Astrocyte (in vitro differentiated cells and primary cell): ENCODE measurements at places on chromosomes 5 and 9. TPM values are rescaled to one million over a fixed set of nuclear protein-coding genes. Genes with fewer than 3 reads are reported as not detected.

DNA sequence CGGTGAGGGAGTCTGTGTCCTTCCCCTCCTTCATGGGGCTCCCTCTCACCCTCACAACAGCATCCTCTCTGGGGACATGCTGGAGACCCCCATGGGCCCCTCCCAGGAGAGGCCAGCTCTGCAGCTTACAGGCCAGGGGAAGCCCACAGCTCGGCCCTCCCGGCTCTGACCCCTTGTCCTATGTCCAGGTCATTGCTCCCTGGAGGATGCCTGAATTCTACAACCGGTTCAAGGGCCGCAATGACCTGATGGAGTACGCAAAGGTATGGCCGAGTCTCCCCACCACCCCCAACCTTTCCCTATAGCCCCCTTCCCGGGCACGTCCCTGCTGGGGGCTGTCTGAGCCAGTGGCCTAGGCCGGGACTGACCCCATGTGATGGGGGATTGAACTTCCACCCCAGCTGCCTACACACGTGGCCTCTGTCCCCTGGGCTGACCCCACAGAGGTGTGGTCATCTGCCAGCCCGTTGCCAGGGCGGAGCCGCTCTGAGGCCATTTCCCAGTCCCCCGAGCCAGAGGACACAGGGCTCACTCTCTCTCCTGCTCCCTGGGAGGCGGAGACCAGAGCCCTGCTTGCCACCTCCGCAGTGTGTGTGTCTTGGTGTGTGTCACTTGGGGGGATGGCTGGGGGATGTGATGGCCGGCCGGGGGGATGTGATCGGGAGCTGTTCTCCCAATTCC lies 21.9 kb downstream of the ASS1 start:
- H3K27ac ChIP-seq: no peak overlapping the region
- no peaks in the 10 kb centered on the region for H3K36me3 ChIP-seq
- no peaks in the 10 kb centered on the region for H3K4me1 ChIP-seq
- no peak overlapping the region for H3K4me3 ChIP-seq

FUBP3 gene
- total RNA-seq: 57.6 and 64.6 TPM in 2 replicates

DNA sequence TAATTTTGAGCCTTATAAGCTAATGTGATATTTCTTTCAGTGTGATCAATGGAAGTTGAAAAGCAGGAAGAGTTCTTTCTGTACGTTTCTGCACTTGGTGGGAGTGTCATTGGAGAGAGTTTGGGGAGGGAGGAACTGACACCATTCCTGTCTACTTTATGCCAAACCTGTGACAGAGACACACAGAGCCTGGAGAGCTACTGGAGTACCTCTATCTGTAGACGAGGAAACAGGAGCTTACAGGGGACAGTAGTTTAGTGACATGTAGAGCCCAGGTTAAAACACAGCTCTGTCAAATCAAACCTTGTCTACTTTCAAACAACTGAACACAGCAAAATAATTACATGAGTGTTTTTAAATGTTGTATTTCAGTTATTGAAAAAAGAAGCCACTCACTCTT lies 103.6 kb downstream of the PDE4D start:
- peaks cover 40% of the 10 kb centered on the region for H3K4me1 ChIP-seq
- DNase-seq: no peak
- H3K4me3 ChIP-seq: no peak overlapping the region
- H3K27me3 ChIP-seq: no peaks in the 10 kb centered on the region

DNA sequence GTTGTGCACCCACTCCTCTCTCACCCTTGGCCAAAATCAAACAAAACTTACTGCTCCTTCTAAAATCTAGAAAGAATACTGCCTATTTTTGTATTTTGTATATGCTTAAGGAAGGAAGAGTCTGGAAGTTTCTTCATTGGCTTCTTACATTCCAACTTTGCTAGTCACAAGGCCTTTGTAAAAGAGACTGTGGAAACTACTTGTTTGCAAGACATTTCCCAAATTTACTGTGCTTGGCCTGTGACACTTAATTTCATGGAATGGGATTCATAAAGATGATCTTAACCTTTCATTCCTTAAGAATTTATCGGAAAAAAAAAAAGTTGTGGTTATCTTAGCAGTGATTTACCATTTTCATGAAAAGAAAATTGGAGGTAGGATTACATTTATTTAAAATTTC lies 208.9 kb downstream of the VPS13A start:
- H3K4me1 ChIP-seq: no peaks in the 10 kb centered on the region
- H3K4me3 ChIP-seq: no peak overlapping the region
- peaks cover 4% of the 10 kb centered on the region for H3K36me3 ChIP-seq
- peak; percentile 14 for DNase-seq

DNA sequence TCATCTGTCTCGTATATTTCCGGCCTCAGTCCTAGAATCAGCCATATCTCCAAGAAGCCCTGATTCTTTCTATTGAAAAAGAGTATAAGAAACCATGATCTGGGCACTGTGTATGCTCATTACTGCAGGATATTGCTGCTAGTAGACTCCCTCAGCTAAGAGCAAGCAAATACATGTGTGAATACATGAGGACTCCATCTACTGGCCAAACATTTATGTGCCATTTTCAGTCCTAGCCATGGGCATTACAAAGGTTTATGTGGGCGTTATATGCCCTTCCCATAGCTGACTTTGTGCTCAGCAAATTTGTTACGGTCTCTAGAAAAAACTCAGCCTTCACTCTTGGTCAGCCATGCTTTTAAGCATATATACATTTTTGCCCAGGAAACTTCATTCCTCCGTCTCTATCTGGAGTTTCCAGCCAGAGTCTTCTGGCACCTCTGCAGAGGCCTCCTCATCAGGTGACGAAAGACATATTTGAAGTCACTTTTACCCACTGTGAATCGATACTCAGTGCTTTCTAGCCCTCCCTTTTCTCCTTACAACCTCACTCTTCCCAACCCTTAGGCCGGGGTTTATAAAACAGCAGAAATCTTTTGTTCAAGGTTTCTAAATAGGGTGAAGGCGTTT lies 1495.6 kb upstream of the CDH6 start:
- no peak overlapping the region for H3K4me3 ChIP-seq
- H3K36me3 ChIP-seq: no peaks in the 10 kb centered on the region
- no peak for DNase-seq
- H3K4me1 ChIP-seq: no peaks in the 10 kb centered on the region
- H3K27me3 ChIP-seq: no peaks in the 10 kb centered on the region
